ENCODE measurements at places on chromosomes 1 and 21.

DNA sequence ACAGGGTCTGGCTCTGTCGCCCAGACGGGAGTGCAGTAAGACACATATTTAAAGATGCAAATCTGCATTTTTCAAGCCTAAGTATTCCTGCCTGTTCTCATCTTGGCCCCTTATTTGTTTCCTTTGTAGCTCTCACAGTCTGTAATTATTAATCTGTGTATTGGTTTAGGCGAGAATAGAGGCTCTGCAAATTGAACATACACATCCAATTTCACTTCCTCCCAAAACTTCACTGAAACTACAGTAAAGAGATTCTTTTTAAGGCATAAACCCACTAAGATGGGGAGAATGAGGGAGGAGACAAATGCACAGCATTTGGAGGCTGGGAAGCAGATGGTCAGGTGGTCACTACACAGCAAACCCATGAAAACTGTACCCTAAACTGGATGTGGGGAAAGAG, 21.0 kb downstream of the HMGN2 start:
- DNase-seq = no peak

GRCh38 chr1:223639331-223639749, 26.2 kb downstream of the CAPN8 start:
- DNase-seq = no peak

DNA sequence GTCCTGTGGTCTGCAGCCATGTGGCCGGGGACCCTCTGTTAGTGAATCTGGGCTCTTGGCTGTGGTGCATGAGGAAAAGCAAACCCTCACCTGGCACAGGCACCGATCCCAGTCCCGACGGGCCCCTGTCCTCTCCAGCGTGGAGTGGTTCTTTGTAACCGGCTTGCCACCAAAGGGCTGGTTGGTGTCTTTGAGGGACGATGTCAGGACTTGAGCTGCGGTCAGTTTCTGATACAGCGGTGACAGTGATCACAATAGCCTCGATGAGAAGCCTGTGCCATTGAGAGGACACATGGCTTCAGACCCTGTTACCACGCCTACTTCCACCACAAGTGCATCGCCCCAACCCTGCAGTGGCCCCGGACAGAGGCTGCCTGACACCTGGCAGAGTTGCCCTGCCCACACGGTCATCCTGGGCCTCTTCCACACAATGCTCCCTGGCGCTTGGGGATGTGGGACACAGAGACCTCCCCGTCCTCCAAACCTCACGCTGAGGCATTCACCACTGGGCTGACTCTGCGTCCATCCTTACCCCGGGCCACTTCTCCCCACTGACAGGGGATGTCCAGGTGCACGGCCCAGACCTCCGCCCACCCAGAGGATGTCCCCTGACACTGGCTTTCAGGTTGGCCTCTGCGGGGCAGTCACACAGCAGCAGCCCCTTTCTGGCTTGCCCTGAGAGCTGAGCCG, 18.8 kb upstream of the ACTRT2 start:
- no peak for DNase-seq

- no peak for DNase-seq
Observed at GRCh38 chr1:54815086-54815876, 14.2 kb upstream of the TTC22 start.

DNA sequence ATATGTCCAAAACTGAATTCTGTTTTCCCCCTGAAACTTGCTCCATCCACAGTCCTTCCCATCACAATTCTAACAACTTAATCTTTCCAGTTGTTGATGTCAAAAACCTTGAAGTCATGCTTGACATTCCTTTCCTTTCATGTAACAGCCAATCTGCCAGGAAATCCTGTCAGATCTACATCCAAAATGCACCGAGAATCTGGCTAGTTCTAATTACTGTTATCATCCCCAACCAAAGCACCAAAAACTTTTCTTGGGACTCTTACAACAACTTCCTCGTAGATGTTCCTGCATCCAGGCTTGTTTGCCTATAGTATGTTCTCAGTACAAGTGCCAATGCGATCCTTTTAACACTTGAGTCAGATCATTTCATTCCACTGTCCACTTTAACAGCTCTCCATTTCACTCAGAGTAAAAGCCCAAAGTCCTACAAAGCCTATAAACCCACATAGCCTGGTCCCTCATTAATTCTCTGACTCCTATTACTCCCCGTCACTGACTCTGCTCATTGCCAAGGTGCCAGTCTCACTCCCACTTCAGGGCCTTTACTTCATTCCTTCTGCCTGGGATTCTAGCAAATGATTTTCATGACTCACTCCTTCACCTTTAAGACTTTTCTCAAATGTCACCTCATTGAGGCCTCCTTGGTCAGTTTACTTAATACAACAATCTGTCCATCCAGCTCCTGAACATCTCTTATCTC, 493.2 kb upstream of the NFIA start:
- no peak for DNase-seq

- no peak for DNase-seq
Observed at GRCh38 chr1:59979666-59980065, 53.1 kb upstream of the CYP2J2 start.

DNA sequence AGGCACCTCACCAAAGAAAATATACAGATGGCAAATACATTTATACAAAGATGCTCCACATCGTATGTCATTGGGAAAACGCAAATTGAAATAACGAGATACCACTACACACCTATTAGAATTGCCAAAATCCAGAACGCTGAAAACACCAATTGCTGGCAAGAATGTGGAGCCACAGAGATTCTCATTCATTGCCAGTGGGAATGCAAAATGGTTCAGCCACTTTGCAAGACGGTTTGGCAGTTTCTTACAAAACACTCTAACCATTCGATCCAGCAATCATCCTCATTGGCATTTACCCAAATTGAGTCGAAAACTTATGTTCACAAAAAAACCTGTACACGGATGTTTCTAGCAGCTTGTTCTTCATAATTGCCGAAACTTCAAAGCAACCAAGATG, 223.3 kb upstream of the GREM2 start:
- no peak for DNase-seq

DNA sequence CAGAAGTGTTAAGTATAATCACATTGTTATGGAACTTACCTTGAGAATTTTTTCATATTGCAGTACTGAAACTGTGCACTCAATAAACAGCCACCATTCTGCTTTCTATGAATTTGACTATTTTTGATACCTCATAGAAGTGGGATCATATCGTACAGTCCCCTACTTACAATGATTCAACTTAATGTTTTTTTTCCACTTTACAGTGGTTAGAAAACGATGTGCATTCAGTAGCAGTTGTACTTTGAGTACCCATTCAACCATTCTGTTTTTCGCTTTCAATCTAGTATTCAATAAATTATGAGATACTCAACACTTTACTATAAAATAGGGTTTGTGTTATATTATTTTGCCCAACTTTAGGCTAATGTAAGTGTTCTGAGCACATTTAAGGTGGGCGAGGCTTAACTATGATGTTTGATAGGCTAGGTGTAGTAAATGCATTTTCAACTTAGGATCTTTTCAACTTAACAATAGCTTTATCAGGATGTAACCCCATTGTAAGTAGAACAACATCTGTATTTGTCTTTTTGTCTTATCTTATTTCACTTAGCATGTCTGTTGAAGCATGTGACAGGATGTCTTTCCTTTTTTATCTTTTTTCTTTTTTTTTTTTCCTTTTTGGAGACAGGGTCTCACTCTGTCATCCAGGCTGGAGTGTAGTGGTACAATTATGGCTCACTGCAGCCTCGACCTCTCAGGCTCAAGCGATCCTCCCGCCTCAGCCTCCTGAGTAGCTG, 42.4 kb upstream of the KCNQ4 start:
- no peak for DNase-seq

Data from stimulated activated CD4-positive, alpha-beta T cell treated with anti-CD3 and anti-CD28 coated beads, Interleukin-15, amount 100 ng/mL, for 1 hour (primary cell).